ENCODE measurements at places on chromosomes 2 and 18. TPM values are rescaled to one million over a fixed set of nuclear protein-coding genes. Genes with fewer than 3 reads are reported as not detected.

CYP27A1 gene
- total RNA-seq = not detected

SRD5A2 gene
- total RNA-seq = 0.05 TPM

CSRNP3 gene
- 1.2 TPM for total RNA-seq

PLGLB2 gene
- 0.47 TPM for total RNA-seq

TRIM43 gene
- not detected for total RNA-seq

FMNL2 gene
- total RNA-seq = 80.5 TPM

CMPK2 gene
- total RNA-seq = 0.17 TPM

DSC1 gene
- 0.14 TPM for total RNA-seq

AQP12A gene
- total RNA-seq = not detected

CLEC4F gene
- not detected for total RNA-seq

OXER1 gene
- not detected for total RNA-seq

SERPINB7 gene
- total RNA-seq = not detected

ERMN gene
- not detected for total RNA-seq

MC2R gene
- total RNA-seq = not detected

ST8SIA3 gene
- not detected for total RNA-seq

FSHR gene
- total RNA-seq = not detected

SP5 gene
- not detected for total RNA-seq

PSD4 gene
- total RNA-seq = 0.64 TPM

DES gene
- total RNA-seq = 0.38 TPM

DTNB gene
- 10.4 TPM for total RNA-seq

SMYD5 gene
- 42.6 TPM for total RNA-seq

LBX2 gene
- total RNA-seq = 0.95 TPM

LDAH gene
- total RNA-seq = 40.7 TPM

NDC80 gene
- 32.3 TPM for total RNA-seq

GPR35 gene
- total RNA-seq = 0.38 TPM

ZC3H6 gene
- 8.7 TPM for total RNA-seq

RAD51AP2 gene
- total RNA-seq = not detected

SLC14A1 gene
- total RNA-seq = not detected

SCYGR4 gene
- total RNA-seq = 0.14 TPM

BMP10 gene
- total RNA-seq = not detected

ANXA4 gene
- 34.6 TPM for total RNA-seq

ERFE gene
- 7.7 TPM for total RNA-seq

SRSF7 gene
- 76.1 TPM for total RNA-seq

SOX11 gene
- 0.03 TPM for total RNA-seq

LINC00305 gene
- not detected for total RNA-seq

DSG1 gene
- not detected for total RNA-seq

TMEM127 gene
- 21.4 TPM for total RNA-seq

VPS4B gene
- total RNA-seq = 38.4 TPM

TMEM185B gene
- total RNA-seq = 53.8 TPM

FAM124B gene
- not detected for total RNA-seq

FASTKD2 gene
- total RNA-seq = 55.6 TPM

SEH1L gene
- total RNA-seq = 43.2 TPM

SCN7A gene
- total RNA-seq = 0.02 TPM

RSAD2 gene
- 0.02 TPM for total RNA-seq

LRRC30 gene
- total RNA-seq = not detected

DYNC2LI1 gene
- total RNA-seq = 35.0 TPM

MBOAT2 gene
- 3.8 TPM for total RNA-seq

TMEFF2 gene
- total RNA-seq = 0.14 TPM

SLC4A5 gene
- 1.6 TPM for total RNA-seq

C2orf81 gene
- 1.2 TPM for total RNA-seq
